ENCODE measurements at places on chromosomes 16 and 17. TPM values are rescaled to one million over a fixed set of nuclear protein-coding genes. Genes with fewer than 3 reads are reported as not detected.
A peak's percentile ranks its signal among the peaks of the same experiment; 100 is the strongest.

DNA sequence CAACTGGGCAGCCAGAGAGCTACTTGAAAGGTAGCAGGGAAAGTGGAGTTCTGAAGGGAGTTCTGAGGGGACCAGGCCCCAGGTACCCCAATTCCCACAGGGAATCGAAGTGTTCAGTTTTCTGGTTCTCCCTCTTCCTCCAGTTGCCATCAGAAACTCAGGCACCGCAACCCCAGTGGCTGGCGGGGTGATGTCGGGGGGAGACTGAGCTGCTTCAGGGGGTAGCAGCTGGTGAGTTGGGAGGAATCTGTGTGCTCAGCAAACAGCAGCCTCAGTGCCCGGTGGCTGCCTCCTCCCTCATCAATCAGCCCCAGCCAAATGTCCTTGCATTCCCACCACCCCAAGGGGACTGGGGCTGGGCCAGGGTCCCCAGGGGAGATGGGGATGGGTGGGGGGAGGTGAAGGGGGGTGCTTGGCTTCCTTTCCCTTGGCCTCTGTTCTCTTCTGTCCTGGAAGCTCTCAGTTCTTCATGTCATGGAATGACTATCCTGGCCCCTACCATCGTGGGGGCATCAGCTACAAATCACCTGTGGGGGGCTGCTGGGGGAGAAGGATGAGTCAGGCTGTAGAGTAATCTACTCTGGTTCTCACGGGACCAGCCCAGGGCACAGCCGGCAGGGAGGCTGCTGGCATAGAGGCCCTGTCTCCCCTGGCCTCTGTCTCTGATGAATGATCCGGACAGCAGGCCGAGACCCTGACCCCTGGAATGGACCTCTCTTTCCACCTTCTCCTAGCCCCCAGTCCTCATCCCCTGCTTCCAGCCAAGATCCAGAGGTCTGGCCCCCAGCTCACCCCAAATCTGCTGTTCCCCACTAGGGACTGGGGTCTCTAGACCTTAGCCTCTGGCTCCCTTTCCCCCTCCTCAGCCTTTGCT, 2.6 kb upstream of the DNAH2 start:
- H3K27ac ChIP-seq, result no peak overlapping the region
- H3K36me3 ChIP-seq, result no peaks in the 10 kb centered on the region
- H3K4me1 ChIP-seq, result peaks cover 13% of the 10 kb centered on the region
- peaks cover 3% of the 10 kb centered on the region for H3K27me3 ChIP-seq

- no peak overlapping the region for H3K27ac ChIP-seq
- no peak for DNase-seq
- H3K4me1 ChIP-seq, result no peaks in the 10 kb centered on the region
- H3K36me3 ChIP-seq, result no peaks in the 10 kb centered on the region
- H3K4me3 ChIP-seq, result no peak overlapping the region
- no peaks in the 10 kb centered on the region for H3K27me3 ChIP-seq
These were observed 46.4 kb upstream of the KLHDC4 start for GRCh38 chr16:87812200-87812656.

DNA sequence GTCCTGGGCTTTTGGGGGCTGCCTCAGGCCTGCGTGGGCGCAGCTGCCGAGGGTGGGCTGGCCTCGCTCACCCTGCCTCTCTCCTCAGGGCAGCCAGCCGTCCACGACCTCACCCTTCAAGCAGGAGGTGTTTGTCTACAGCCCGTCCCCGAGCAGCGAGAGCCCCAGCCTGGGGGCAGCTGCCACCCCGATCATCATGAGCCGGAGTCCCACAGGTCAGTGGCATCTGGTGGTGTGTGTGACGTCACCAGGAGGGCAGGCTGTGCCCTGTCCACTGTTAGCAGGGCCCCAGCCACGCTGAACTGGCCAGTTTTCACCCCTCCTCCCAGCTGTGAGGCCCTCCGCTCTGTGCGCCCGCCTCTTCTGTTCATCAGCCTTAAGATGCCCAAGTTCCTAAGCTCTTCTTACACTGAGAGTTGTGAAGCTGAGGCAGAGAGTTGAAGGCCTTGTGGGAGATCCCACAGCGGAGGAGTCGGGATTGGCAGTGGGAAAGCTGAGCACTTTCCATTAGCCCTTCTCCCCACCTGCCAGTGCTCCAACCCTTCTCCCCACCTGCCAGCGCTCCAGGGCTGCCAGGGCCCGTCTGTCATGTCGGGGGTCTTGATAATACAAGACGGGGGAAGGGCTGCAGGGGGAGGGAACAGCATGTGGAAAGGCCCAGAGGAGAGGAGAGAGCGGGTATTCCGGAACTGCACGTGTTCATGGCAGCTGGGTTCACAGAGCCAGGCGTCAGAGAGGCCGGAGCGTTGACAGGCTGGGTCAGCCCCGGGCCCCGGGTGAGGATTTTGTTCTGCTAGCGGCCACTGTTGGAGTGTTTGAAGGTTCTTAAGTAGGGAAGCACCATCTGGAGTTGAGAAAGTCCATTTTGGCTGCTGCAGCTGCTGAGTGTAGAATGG, 36.3 kb downstream of the OR1D5 start:
- DNase-seq, result no peak
- no peaks in the 10 kb centered on the region for H3K27me3 ChIP-seq
- H3K4me3 ChIP-seq, result no peak overlapping the region
- no peak overlapping the region for H3K27ac ChIP-seq

GRCh38 chr17:52470553-52470952, 312.0 kb upstream of the CA10 start:
- H3K4me3 ChIP-seq, result no peak overlapping the region
- H3K4me1 ChIP-seq, result no peaks in the 10 kb centered on the region
- no peaks in the 10 kb centered on the region for H3K36me3 ChIP-seq
- no peak overlapping the region for H3K27ac ChIP-seq
- no peak for DNase-seq
- no peaks in the 10 kb centered on the region for H3K27me3 ChIP-seq

DNA sequence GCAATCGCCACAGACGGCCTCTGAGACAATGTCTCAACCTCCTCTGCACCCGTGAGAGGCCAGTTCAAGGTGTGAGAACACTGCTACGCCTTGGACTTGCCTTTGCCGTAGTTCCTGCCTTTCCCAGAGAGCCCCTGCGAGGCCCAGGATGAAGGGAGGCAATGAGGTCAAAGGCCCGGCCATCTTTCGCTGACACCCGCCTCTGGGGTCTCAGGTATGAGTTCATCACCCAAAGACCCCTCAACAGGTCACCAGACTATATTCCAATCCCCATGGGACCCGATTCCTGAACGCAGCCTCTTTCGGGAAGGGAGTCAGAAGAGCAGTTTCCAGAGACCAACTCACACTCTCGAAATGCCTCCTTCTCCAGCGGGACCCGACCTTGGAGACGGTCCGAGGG, 573.5 kb downstream of the KCNJ18 start:
- H3K4me3 ChIP-seq, result no peak overlapping the region
- no peak overlapping the region for H3K27ac ChIP-seq
- no peak for DNase-seq
- no peaks in the 10 kb centered on the region for H3K36me3 ChIP-seq
- no peaks in the 10 kb centered on the region for H3K27me3 ChIP-seq

Gene TSPOAP1
- 2.6 TPM for total RNA-seq

Gene SPECC1
- 59.0 TPM for total RNA-seq

Gene RAB26
- 3.9 TPM for total RNA-seq

DNA sequence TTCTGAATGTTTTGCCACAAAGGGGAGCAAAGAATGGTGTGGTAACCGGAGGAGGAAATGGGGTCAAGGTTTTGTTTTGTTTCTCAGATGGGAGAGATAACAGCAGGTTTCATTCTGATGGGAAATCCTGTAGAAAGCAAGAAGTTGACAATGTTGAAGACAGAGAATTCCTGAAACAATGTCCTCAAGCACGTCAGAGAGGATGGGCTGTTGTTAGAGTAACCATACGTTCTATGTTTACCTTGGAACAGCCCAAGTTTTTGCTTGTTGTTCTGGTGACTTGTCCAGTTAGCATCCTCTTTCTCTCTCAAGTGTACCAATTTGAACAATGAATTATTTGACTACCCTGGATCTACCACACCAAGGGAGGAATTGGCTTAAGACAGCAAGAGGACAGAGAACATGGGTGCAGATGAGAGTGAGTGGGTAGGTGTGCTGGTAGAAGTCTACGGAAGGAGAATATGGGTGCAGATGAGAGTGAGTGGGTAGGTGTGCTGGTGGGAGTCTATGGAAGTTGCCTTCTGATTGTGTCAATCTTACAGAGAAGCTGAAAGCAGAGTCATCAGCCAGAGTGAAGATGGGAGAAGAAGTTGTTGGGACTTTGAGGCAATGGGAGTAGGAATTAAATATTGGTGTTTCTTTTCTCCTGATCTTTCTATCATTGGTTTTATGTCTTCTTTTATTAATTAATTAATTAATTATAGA, 14.8 kb upstream of the NSRP1 start:
- no peaks in the 10 kb centered on the region for H3K27me3 ChIP-seq
- no peak overlapping the region for H3K27ac ChIP-seq
- no peaks in the 10 kb centered on the region for H3K4me1 ChIP-seq
- no peaks in the 10 kb centered on the region for H3K36me3 ChIP-seq

Gene SPIRE2
- total RNA-seq, result 7.8 TPM

- no peaks in the 10 kb centered on the region for H3K36me3 ChIP-seq
- H3K4me3 ChIP-seq, result no peak overlapping the region
- H3K4me1 ChIP-seq, result no peaks in the 10 kb centered on the region
These were observed 15.8 kb downstream of the GP2 start for GRCh38 chr16:20311548-20311947.

Gene NPIPA8
- 11.0 TPM for total RNA-seq

DNA sequence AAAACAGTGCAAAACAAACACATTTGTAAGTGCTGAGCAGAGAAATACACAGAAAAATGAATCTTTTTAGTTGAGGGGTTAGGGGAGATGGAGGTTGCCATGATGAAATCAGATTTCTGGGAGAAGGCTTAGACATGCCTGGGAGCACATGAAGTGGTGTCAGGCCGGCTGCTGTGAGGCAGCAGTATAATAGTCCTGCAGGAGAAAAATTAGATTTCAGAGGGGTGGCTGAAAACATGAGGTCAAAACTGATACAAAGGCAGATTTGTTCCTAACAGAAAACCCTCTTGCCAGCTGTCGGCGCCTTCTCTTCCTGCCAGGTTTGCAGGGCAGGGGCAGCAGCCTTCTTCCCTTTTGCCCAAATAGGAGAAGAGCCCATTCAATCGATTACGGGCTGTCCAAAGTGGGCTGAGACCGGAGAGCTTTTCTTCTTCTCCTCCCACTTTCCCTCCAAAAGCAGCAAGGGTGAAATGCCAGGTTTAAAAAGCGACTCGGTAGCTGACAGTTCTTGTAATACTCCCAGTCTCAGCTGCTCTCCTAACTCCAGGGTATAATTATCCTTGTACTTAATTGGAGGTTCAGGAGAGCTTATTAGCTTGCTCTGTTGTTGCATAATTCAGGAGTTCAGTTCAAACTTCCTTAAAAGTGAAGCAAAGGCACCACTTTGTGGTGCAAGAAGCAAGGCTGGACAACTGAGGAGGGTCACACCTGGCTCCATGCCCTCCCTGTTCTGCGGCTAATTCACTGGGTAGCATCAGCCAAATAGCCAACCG, 80.0 kb downstream of the PCTP start:
- H3K4me1 ChIP-seq, result no peaks in the 10 kb centered on the region
- no peaks in the 10 kb centered on the region for H3K36me3 ChIP-seq
- no peak for DNase-seq
- no peak overlapping the region for H3K4me3 ChIP-seq

GRCh38 chr16:15529673-15530072, 95.3 kb downstream of the BMERB1 start:
- no peak overlapping the region for H3K27ac ChIP-seq
- DNase-seq, result no peak
- no peaks in the 10 kb centered on the region for H3K27me3 ChIP-seq
- no peaks in the 10 kb centered on the region for H3K4me1 ChIP-seq

DNA sequence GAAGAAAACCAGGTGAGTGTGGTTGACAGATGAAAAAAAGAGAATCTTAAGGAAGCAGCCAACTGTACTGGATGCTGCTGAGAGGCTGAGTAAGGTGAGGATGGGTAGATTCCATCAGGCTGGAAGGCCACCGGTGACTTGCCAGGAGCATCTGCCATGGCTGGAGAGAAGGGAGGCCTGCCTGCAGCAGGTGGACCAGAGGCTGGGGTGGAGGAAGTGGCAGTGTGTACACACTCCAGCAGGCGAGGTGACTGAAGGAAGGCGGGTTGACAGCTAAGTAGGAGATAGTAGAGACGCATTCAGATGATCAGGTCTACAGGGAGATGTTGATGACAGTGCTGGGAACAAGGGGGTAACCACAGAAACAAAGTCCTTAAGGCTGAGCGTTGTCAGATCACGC, 69.5 kb downstream of the USP43 start:
- no peak overlapping the region for H3K4me3 ChIP-seq
- no peak overlapping the region for H3K27ac ChIP-seq
- no peaks in the 10 kb centered on the region for H3K4me1 ChIP-seq
- DNase-seq, result no peak

- DNase-seq, result no peak
- no peaks in the 10 kb centered on the region for H3K4me1 ChIP-seq
- H3K36me3 ChIP-seq, result peaks cover 6% of the 10 kb centered on the region
- no peak overlapping the region for H3K27ac ChIP-seq
- no peaks in the 10 kb centered on the region for H3K27me3 ChIP-seq
- H3K4me3 ChIP-seq, result no peak overlapping the region
These were observed 27.5 kb upstream of the CDH15 start for GRCh38 chr16:89143911-89144675.

GRCh38 chr16:81232740-81233367, 5.6 kb upstream of the BCO1 start:
- no peak for DNase-seq
- no peak overlapping the region for H3K4me3 ChIP-seq
- no peak overlapping the region for H3K27ac ChIP-seq
- no peaks in the 10 kb centered on the region for H3K36me3 ChIP-seq

Gene CCL17
- not detected for total RNA-seq

GRCh38 chr16:89115216-89115861, 21.7 kb downstream of the ACSF3 start:
- peak overlapping the region; percentile 38 for H3K27ac ChIP-seq
- H3K27me3 ChIP-seq, result no peaks in the 10 kb centered on the region
- peak overlapping the region; percentile 45 for H3K4me3 ChIP-seq
- H3K4me1 ChIP-seq, result no peaks in the 10 kb centered on the region

- H3K36me3 ChIP-seq, result no peaks in the 10 kb centered on the region
- H3K27me3 ChIP-seq, result no peaks in the 10 kb centered on the region
- H3K4me3 ChIP-seq, result no peak overlapping the region
- H3K27ac ChIP-seq, result no peak overlapping the region
- H3K4me1 ChIP-seq, result no peaks in the 10 kb centered on the region
These were observed 5.6 kb downstream of the WSB1 start for GRCh38 chr17:27299384-27300049.

Gene GPR179
- under 0.01 TPM for total RNA-seq

DNA sequence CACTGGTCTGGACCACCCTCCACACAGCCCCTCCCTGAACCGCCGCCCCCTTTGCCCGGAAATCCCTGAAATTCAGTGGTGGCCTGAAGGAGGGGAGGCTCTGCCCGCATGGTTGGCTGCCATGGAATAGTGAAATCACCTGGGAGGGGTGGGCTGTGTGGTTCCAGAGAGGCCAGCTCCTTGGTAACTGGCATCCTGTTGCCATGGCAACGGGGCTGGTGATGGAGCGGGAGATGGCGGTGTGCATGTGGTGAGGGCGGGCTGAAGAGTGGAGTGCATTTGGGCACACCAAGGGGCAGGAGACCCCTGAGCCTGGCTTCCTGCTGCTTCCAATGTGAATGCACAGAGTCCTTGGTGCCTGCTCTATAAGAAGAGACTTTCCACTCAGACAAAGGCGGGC, 2.4 kb downstream of the EFNB3 start:
- no peaks in the 10 kb centered on the region for H3K27me3 ChIP-seq
- H3K4me1 ChIP-seq, result peaks cover 2% of the 10 kb centered on the region

Gene PLD2
- 17.1 TPM for total RNA-seq

Gene GRAPL
- total RNA-seq, result 0.73 TPM

Gene ZNF263
- 47.9 TPM for total RNA-seq

Gene KRTAP1-5
- not detected for total RNA-seq

Measured in breast epithelium (tissue), 4 donors.